ENCODE measurements at places on chromosomes 5 and 9.

DNA sequence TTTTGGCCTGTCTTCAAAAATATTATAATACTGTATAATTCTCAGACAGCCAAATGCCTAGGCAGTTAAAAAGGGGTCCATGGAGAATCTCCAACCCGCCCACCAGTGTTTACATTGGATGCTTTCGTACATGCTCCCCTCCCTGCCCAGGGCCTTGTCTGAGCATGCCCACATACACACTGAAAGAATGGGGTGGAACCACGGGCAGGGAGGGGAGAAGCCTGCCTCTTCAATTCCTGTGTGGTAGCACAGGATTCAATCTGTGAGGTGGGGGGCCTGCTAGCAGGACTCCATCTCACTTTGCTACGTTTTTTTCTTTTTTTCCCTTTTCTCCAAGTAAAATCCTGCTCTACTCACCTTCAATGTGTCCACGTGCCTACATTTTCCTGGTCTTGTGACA, 314.7 kb upstream of the GRAMD2B start:
- no peak for DNase-seq

GRCh38 chr9:89464300-89464901, 33.5 kb downstream of the SEMA4D start:
- DNase-seq: no peak

- DNase-seq: no peak
Measured at GRCh38 chr9:132059361-132059760, 20.3 kb downstream of the MED27 start.

DNA sequence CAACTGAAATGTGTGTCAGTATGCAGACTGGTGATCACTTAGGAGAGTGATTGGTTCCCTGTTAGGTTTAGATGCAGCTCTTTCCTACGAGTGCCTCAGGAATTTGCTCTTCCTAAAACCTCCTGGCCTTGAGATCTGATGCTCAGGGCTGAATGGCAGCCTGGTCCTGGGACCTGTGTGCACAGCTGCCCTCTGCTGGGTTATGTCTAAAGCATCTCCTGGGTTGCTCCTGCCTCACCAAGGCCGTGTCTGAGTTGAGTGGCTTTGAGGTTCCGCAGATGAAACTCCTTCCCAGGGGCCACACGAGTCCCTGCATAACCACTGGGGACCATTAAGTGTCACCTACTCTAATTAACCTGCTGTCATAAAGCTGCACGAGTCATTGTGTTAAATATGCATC, 59.5 kb downstream of the MVB12B start:
- DNase-seq: peak; percentile 34

- DNase-seq: no peak
Measured at GRCh38 chr5:13910637-13911288, 33.7 kb downstream of the DNAH5 start.

GRCh38 chr9:119154527-119154926, 214.7 kb downstream of the BRINP1 start:
- DNase-seq: no peak

- no peak for DNase-seq
Measured at GRCh38 chr9:2043243-2043642, 28.1 kb downstream of the SMARCA2 start.

- no peak for DNase-seq
Measured at GRCh38 chr5:131536211-131536826, 98.7 kb downstream of the RAPGEF6 start.

DNA sequence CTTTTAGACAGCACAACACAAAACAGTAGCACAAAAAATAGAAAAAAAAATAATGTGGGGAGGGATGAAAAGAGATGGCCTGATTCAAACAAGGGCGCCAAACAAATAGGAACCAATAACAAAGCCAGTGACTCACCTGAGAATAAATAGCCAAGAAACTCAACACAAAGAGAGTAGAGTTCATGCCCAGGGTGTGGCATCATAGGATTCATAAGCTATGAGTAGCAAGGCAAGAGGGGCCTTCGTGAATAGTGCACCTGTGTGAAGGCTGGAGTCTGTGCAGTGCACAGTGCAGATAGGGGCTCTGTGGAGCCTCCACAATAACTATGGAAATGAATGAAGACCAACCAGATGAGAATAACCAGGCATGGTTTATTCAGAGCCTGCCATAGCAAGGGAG, 541.7 kb downstream of the SPOCK1 start:
- DNase-seq: no peak

- DNase-seq: no peak
Measured at GRCh38 chr9:14018081-14018480, 295.9 kb downstream of the NFIB start.

Measured in small intestine (tissue), 16 donors.